ENCODE measurements at places on chromosomes 3 and 15.

GRCh38 chr3:5054098-5054497 lies 68.0 kb upstream of the ARL8B start:
- no peak for DNase-seq

- no peak for DNase-seq
Observed at GRCh38 chr3:43010638-43011037, 31.5 kb downstream of the GASK1A start.

DNA sequence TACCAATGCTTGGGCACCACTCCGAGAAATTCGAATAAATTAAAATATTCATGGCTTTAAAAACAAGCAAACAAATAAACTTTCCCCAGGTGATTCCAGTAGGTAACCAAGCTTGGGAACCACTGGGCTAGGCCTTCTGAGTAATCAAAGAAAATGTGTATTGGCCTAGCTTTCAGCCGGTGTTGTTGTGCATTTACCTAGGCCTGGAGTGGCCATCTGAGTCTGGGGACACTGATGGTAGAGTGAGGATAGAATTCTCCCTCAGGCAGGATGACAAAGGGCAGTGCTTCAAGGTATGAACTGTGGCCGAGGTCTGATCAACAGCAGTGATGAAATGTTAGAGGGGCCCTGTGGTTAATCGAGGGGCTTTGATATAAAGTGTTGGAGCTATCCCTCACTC lies 440.5 kb downstream of the EPHB1 start:
- no peak for DNase-seq

- no peak for DNase-seq
Observed at GRCh38 chr15:70530017-70530499, 233.3 kb downstream of the UACA start.

DNA sequence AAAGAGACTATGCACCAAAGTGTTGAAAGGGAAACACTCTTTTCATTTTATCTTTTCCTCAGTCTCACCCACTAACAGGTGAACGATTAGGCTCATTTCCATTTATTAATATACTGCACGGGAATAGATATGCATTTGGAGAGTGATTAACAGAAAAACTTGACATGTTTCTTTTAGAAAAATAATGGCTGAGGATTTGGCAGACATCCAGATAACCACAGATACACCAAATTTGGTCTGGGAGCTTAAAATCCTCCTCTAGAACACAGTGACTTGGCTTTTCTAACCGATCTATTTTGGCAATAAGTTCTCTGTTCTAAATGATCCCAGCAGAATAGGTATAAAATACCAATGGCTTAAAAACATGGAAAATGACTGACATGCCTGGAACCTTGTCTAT lies 459.3 kb upstream of the SGO1 start:
- no peak for DNase-seq

DNA sequence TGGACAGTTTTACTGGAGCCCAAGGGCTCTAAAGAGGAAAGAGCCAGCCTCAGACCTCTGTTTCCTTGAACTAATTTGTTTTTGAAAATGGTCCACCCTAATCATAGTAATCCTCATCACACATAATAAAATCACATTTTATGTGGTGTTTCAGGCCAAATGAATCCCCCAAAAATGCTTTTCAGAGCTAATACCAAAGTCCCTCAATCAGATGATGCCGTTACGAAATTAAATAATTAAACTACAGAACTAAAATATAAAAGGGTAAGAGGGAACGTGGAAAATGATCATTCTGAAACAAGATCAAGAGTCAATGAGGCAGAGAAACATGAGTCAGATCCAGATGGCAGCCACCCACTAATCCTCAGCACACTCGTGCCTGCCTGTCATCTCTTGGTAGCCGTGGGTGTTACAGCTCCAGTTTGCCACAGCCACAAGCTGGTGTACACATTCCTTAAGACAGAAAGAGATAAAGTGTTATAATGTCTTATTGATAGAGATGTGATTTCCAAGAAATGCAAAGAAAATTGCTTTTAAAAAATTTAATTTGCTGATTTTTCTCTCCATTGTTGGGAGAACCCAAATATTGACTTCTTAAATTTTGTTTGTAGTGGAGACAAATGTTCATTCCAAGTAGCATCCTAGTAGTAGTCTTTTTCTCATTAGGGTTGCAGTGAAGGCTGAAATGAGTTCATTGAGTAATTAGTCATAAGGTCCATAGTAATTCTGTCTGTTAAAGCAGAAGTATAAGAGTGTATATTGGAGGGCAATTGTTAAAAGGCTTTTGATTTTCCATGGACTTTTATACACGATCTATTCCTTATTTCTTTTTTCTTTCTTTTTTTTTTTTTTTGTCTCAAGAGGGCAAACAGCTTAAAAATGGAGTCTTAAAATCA lies 104.2 kb downstream of the AGBL1 start:
- no peak for DNase-seq

DNA sequence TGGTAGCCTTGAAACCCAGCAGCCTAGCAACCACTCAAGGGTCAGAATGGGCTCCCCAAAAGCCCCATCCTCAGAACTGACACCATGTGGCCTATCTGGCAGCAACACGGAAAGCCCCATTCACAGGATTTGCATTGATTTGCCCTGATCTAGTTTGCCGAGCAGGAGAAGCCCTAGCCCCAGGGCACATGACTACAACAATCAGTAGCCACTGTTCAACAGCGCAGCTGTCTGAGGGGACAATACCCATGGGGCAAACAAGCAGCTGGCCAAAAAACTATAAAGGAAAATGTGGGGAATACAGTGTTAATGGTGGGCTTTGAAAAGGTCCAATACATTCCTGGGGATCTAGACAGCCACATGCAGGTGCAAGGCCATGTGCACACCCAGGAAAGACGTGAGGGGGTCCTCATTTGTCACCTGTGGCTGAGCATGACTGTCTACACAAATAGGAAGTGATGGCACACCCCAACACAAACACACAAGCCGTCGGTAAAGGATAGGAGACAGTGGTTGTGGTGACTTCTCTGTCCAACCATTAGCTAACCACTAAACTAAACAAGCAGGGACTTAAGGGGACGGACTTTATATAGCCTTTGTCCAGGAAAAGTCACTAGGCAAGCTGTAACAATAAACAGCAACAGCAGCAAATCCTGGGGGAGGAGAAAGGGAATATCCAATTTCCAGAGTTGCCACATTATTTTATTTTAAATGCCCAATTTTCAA lies 113.7 kb downstream of the LRIG1 start:
- no peak for DNase-seq

- DNase-seq = no peak
Observed at GRCh38 chr3:123026565-123027291, 835 bp downstream of the SEMA5B start.

GRCh38 chr3:186520431-186520830 lies 23.7 kb downstream of the CRYGS start:
- DNase-seq = no peak

DNA sequence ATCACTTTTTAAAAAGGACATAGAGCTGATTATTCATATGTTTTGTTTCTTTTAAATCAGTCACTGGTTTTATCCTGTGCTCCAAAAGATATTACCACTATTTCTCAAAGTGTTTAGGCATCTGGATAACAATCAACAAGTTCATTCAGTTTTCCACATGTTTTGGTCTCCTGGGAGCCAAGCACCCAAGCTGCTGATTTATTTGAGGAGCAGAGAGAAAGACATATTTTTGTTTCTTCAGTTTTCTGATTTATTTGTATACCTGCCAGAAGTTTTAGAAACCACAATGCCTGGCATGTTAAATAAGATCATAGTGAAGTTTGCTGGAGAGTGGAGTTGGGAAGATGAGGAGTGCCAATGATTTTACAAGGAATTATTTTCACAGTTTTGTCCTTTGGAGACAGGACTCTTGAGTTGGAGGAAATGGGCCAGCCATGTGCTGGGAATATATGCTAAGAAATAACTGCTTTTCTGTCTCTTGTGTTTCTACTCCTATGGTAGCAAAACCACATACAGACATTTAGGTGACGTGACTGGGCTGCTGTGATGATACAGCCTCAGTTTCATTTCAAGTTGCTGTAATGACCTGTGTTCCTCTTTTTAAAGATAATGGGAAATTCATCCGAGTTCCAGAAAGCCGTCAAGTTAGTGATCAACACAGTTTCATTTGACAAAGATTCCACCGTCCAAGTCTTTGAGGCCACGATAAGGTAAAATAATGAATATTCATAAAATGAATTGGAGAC lies 11.7 kb downstream of the EDEM1 start:
- DNase-seq = peak; percentile 62

DNA sequence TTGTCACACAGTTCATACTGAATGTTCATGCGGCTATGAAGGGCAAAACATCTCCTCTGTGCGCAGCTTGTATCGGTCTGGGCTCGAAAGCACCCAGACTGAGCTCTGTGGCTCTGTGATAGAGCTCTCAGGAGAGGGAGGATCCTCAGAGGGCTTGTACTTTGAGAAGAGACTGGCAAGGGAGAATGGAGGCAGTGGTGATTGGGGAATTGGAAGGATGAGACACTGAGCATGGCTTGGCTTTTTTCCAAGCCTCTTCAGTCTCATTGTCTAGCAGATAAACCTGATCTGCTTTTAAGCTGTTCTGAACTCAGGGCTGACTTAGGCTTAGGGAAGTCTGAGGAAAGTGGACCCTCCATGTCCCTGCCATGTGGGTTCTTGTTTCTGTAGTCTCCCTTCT lies 43.0 kb downstream of the RAD54L2 start:
- DNase-seq = no peak

- DNase-seq = no peak
Observed at GRCh38 chr3:122913539-122914100, 113.9 kb downstream of the SEMA5B start.

- DNase-seq = peak; percentile 61
Observed at GRCh38 chr3:195095035-195095703, 175.8 kb downstream of the XXYLT1 start.

DNA sequence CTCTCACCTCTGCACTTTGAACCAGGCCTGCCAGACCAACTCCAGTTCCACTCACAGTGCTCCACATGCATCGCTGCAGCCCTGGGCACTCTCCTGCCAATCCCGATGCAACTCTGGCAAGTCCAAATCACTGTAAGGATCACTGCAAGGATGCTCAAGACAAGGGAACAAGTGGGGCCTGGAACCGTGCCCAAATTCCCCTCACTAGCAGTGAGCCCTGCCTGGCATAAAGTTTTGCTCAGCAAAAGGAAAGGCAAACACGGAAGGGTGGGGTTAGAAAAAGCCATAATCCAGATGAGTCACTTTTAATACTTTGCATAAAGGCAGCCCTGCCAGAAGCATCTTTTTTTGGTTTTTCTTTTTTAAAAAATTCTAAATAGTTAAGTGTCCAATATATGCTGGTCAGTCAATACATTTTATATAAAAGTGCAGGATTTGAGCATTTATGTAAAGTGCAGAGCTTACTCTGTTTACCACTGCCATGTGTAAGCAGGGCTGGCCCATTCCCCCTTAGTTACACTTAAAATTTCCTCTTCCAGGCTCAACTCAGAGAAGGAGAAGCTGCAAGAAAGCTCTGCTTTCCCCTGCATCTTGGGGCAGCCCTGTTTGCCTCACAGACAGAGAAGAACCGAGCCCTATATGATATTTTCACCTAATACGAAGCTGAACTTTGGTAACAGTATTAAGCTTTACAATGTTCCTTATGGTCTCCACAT lies 102.2 kb downstream of the CD47 start:
- peak; percentile 45 for DNase-seq

- no peak for DNase-seq
Observed at GRCh38 chr15:73632670-73633058, 525 bp downstream of the NPTN start.

DNA sequence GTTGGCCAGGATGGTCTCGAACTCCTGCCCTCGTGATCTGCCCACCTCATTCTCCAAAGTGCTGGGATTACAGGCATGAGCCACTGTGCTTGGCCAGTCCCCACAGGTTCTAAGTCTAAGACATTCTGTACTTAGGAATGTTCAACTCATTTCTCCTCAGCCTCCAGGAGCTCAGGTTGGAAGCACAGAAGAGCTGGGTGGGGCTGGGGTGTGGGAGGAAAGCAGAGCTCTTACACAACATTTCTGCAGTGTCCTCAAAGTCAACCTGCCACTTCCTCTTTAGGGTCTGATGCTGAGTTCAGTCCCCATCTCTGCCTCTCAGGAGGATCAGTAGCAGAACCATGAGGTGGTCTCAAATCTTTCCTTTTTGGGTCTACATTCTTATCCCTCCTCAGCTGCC lies 75.5 kb downstream of the MRPL46 start:
- no peak for DNase-seq

DNA sequence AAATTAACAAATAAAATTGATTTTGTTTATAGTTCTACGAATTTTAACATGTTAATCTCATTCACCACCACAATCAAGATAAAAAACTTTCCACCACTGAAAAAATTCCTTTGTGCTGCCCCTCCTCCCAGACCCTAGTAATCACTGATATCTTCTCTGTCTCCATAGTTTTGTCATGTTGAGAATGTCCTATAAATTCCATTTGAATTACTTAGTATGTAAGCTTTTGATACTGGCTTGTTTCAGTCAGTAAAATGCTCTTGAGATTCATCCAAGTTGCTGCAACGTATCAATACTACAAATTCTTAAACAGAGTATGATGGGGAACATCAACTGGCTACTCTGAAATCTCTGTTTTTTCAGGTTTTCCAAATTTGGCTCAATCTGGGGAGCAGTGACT lies 129.6 kb downstream of the CTNNB1 start:
- no peak for DNase-seq

GRCh38 chr3:196232154-196232881 lies 16.0 kb downstream of the SLC51A start:
- no peak for DNase-seq

- no peak for DNase-seq
Observed at GRCh38 chr3:98038876-98039275, 3.8 kb upstream of the GABRR3 start.

- DNase-seq = no peak
Observed at GRCh38 chr15:69825941-69826818, 271.5 kb downstream of the TLE3 start.

GRCh38 chr15:48505067-48505466 lies 140.4 kb downstream of the FBN1 start:
- DNase-seq = no peak

DNA sequence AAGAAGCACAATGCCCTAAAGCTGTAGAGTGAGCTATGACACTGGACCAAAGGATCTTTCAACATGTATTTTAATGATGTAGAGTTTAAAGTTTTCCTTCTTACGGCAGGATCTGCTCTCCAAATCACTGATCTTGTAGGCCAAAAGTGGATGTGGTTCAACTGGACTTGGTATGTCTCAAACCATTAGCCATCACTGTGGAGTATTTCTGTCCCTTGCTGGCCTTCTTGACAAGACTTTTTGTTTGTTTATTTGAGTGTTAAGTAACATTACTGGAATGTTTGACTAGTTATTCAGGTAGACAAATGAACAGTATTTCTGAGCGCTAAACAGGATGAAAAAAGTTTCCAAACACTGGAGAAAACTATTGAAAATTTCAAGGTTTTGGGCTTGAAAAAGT lies 472.7 kb upstream of the CFAP20DC start:
- DNase-seq = no peak

GRCh38 chr3:100041328-100041749 lies 73.0 kb downstream of the FILIP1L start:
- DNase-seq = no peak

DNA sequence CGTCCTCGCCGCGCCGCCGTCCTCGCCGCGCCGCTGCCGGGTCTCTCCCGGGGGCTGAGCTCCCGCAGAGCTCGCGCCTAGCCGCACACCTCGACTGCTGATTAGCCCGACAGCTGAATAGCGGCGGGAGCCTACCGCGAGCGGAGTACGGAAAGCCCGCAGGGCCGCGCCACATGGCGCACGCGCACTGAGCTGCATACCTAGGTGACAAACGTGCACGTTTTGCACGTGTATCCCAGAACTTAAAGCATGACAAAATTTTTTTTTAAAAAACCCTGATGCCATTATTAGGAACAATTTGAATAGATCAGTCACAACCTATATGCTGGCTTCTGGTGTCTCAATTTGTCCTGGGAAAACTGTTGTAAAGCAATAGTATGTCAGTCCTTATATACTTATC lies at the start of gene GOLGA8A:
Gene GOLGA8A, minus strand, starts transcription at position 122 of the 400 bp plus-strand sequence. CDS start 48,117 bp downstream, outside the sequence.
- peak; percentile 82 for DNase-seq

All from CD4-positive, alpha-beta T cell treated with Interferon gamma for 1 hour (primary cell).